Fibroblast of villous mesenchyme (primary cell): ENCODE measurements at places on chromosomes 3 and 15. TPM values are rescaled to one million over a fixed set of nuclear protein-coding genes. Genes with fewer than 3 reads are reported as not detected.

- no peak for DNase-seq
These were observed 362.1 kb downstream of the MAGI1 start for GRCh38 chr3:65676580-65676979.

GRCh38 chr15:100642213-100642949, 40.0 kb downstream of the ASB7 start:
- no peak for DNase-seq

DNA sequence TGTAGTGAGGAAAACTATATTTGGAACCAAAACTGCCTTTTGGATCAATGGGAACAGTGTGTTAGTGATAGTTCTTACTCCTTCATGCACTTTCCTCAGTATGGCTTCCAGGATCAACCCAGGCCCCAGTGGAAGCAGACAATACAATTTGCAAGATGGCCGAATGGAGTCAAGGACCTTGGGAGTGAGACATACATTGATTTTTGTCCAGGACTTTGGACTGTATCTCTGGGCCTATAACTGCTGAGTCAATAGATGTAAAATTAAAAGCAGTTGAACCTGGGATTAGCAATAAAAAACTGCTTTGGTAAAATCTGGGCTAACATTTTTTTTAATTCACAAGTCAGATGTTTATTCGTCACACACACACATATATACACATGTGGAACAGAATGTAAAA, 1.8 kb downstream of the ARRDC4 start:
- no peak for DNase-seq

DNA sequence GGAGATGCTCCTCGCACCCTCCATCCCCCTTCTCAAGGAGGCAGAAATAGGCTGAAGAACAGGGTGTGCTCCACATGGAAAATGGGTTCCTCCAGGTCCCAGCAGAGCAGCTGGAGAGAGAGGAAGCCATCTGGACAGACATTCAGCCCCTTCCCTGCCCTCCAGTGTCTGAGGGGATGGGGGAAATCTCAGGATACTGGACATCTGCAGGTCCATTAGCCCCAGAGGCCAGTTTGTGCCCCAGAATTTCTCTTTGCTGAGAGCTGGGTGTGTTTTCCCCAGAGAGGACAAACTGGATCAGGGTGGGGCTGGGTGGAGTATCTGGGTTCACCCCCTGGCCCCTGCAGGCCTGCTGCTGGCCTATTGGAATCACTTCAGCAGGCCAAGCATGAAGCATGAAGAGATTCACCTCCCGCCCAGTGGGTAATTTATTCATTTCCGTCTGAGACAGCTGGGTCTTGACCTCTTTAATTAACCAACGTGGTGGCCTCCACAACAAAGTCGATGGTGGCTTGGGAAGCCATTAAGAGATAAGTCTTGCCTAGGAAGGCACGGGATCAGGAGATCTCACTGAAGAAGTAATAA, 4.6 kb downstream of the FAM3D start:
- no peak for DNase-seq

DNA sequence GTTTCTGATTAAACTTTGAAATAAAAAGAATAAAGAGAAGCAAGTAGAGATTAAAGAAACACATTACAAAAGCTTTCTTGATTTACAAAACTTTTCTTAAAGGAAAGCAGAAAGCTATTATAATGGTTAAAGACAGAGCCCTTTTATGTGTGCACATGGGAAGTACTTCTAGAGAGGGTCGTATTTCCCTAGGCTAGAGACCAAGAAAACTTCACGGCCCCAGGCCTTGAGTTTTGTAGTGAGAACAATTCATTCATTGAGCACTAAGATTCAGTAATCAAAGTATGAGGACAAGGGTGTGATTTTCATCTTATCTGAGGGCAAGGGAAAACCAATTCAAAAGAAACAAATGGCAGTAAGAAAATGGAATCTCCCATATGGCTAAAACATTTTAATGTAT, 854.1 kb downstream of the ROBO1 start:
- DNase-seq, result no peak

DNA sequence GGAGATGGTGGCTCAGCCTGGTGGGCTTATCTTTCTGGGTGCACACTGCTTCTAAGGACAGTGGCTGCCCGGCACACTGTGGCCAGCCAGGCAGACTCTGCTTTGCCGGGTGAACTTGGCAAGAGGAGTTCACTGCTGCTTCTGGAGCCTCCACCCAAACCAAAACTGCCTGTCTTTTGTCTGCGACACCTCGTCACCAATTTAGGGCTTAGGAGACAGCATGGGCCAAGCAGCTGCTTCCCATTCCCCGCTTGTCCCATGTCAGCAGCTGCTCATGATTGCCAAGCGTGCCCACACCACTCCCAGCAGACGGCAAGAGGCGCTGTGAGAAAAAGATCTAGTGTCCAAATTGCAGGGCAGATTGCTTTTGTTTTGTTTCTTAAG, 57.3 kb downstream of the LSM3 start:
- peak; percentile 61 for DNase-seq

GRCh38 chr3:133964547-133964946, 65.2 kb downstream of the SLCO2A1 start:
- no peak for DNase-seq

DNA sequence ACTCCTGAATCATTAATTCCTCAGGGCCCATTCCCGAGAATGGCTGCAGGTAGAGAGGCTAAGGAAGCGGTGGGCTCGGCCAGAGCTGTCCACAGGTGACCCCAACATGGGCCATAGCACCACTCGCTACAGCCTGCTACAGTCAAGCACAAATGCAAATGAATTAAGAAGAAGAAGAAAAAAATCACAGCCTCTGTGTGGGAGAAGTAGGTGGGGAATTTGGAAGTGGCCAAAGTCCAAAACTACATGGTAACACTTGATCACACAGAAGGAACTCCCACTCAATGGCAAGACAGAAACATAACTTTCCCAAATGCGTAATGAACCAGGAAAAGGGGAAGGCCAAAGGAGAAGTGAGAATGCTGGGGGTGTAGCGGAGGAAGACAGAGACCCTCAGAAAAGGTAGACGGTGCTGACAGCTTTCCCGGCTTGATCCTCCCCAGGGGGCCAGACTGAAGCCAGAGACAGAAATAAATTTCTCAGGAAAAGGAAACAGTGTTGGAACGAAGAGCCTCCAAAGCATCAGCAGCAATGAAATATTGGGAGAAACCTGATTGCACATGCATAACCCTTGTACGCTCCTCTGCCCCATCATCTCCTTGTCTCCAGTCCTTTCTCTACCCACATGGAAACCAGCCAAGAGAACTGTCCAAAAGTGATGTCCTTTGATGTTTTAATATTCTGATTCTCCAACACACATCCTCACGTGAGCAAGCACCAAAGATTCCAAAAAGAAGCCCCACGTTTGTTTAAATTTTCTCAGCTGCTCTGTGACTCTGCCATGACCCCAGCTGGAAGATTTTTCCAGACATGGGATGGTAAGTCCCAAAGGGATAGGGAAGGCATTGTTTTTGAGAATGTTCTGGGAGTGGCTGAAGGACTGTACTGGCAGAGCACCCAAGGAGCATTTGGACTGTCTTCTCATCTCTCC, 107.6 kb downstream of the OXNAD1 start:
- DNase-seq, result peak; percentile 33

- peak; percentile 92 for DNase-seq
These were observed 3.7 kb downstream of the TCAIM start for GRCh38 chr3:44342176-44342790.

GRCh38 chr3:62436785-62437184, 63.4 kb upstream of the FEZF2 start:
- no peak for DNase-seq

The RPL15 gene
- total RNA-seq, result 1,700 and 1,935 TPM in 2 replicates

The FGD5 gene
- total RNA-seq, result under 0.01 TPM in 1 of 2 replicates, not detected in the other
